ENCODE measurements at places on chromosomes 4 and X. TPM values are rescaled to one million over a fixed set of nuclear protein-coding genes. Genes with fewer than 3 reads are reported as not detected.

The CHM gene
- total RNA-seq = 10.3 TPM

The MUC7 gene
- not detected for total RNA-seq

The KLB gene
- not detected for total RNA-seq

The ELOVL6 gene
- 13.3 TPM for total RNA-seq

The PAGE4 gene
- total RNA-seq = not detected

The ABCB7 gene
- total RNA-seq = 36.8 TPM

The EXOC1L gene
- not detected for total RNA-seq

The TIMM8A gene
- total RNA-seq = 36.0 TPM

The RNF4 gene
- total RNA-seq = 94.5 TPM

DNA sequence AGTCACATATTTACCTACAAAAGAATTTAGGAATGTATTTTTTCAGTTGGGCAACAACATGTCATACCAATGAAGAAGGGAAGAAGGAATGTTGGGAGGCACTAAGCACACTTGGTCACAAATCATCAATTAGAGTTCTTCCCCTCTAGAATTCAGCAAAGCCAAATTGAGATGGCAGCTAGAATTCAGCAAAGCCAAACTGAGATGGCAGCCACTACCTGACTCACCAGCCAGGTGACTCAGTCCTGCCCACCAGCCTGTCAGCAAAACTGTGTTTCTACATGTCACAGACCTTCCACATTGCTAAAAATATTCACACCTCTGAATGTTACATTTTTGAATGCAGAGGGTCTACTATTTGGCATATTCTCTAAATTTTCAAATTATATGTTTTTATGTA is 63.2 kb upstream of the NOCT start:
- H3K4me3 ChIP-seq = no peak overlapping the region
- no peaks in the 10 kb centered on the region for H3K4me1 ChIP-seq
- peaks cover 3% of the 10 kb centered on the region for H3K27me3 ChIP-seq
- no peaks in the 10 kb centered on the region for H3K36me3 ChIP-seq
- no peak overlapping the region for H3K27ac ChIP-seq

- no peak overlapping the region for H3K27ac ChIP-seq
- no peak overlapping the region for H3K4me3 ChIP-seq
- DNase-seq = no peak
- no peaks in the 10 kb centered on the region for H3K4me1 ChIP-seq
Measured at GRCh38 chr4:20075248-20075871, 176.3 kb upstream of the SLIT2 start.

DNA sequence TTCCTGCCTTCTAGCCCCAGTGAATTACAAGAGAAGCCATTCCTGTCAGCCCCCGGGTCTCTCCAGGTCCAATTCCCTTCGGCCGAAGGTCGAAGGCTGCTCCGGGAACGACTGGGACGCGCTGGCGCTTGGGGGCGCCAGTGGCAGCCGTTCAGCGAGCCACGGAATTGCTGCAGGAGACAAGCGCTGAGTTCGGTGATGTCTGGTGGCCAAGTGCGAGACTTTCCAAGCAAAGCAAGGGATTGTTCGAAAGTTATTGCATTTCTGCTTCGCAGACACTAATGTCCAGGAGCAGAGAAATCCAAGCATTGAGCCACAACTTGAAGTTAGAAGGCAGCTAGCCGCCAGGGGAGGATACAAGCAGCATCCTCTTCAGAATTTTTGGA is 1.1 kb upstream of the DKK2 start:
- H3K27me3 ChIP-seq = peaks cover 72% of the 10 kb centered on the region
- H3K4me1 ChIP-seq = peaks cover 28% of the 10 kb centered on the region
- H3K36me3 ChIP-seq = peaks cover 2% of the 10 kb centered on the region
- H3K4me3 ChIP-seq = no peak overlapping the region
- DNase-seq = no peak

GRCh38 chrX:136200466-136200865 is 50.7 kb downstream of the MAP7D3 start:
- H3K27me3 ChIP-seq = no peaks in the 10 kb centered on the region
- H3K27ac ChIP-seq = no peak overlapping the region
- no peak overlapping the region for H3K4me3 ChIP-seq
- H3K36me3 ChIP-seq = no peaks in the 10 kb centered on the region
- peaks cover 17% of the 10 kb centered on the region for H3K4me1 ChIP-seq
- DNase-seq = no peak

- no peaks in the 10 kb centered on the region for H3K36me3 ChIP-seq
- no peaks in the 10 kb centered on the region for H3K4me1 ChIP-seq
- DNase-seq = no peak
- H3K4me3 ChIP-seq = no peak overlapping the region
- no peak overlapping the region for H3K27ac ChIP-seq
Measured at GRCh38 chr4:188434643-188435042, 295.4 kb downstream of the TRIML1 start.

GRCh38 chr4:173717581-173717980 is 187.6 kb upstream of the HAND2 start:
- H3K4me1 ChIP-seq = no peaks in the 10 kb centered on the region
- no peak for DNase-seq
- no peak overlapping the region for H3K27ac ChIP-seq
- no peaks in the 10 kb centered on the region for H3K27me3 ChIP-seq

DNA sequence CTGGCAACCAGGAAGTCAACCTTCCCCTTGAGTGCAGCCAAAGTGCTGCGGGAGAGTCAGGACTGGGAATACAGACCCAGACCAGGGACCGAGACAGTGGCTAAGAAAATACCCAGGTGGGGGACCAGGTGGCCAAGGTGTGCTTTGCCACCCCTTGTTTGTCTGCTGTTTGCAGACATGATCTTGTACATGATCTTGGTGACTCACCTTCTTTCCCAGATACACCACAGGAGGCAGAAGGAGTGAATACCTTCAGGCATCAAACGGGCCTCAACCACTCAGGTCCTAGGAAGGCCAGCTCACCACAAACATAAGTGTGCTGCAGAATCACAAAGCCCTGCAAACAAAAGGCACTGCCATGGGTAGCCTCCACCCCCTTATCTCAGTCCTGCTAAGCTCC is 62.0 kb downstream of the CNGA2 start:
- no peak overlapping the region for H3K27ac ChIP-seq
- no peak overlapping the region for H3K4me3 ChIP-seq
- H3K27me3 ChIP-seq = peaks cover 3% of the 10 kb centered on the region
- no peaks in the 10 kb centered on the region for H3K4me1 ChIP-seq
- DNase-seq = no peak

DNA sequence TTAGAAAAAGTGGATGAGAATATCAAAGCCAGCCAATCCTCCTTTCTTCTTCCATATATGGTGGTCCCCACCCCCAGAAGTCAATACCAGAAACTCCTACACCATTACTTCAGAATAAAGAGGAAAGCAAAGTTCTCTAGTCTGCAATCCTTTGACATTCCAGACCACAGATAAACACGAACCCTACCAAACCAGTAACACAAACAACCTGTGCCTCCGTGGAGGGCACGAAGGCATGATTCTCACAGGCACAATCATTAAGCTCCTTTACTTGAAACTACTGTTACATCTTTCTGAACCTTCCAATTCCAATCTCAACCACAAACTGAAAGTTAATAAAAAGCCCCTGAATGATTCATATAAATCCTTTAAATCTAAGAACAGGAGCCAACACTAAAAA is 16.3 kb downstream of the MAML3 start:
- no peak for DNase-seq
- no peaks in the 10 kb centered on the region for H3K27me3 ChIP-seq
- peaks cover 5% of the 10 kb centered on the region for H3K36me3 ChIP-seq
- H3K27ac ChIP-seq = peak overlapping the region; percentile 2
- H3K4me1 ChIP-seq = peaks cover 32% of the 10 kb centered on the region

- H3K27me3 ChIP-seq = no peaks in the 10 kb centered on the region
- H3K36me3 ChIP-seq = peaks cover 4% of the 10 kb centered on the region
- H3K4me3 ChIP-seq = no peak overlapping the region
Measured at GRCh38 chr4:139682741-139683151, 17.1 kb downstream of the MGST2 start.

- peaks cover 22% of the 10 kb centered on the region for H3K36me3 ChIP-seq
- H3K4me3 ChIP-seq = no peak overlapping the region
- peaks cover 16% of the 10 kb centered on the region for H3K4me1 ChIP-seq
- DNase-seq = no peak
Measured at GRCh38 chrX:139881572-139881971, 51.3 kb downstream of the ATP11C start.

GRCh38 chr4:70778888-70779422 is 57.2 kb downstream of the RUFY3 start:
- no peak overlapping the region for H3K27ac ChIP-seq
- DNase-seq = no peak
- peaks cover 3% of the 10 kb centered on the region for H3K36me3 ChIP-seq
- no peak overlapping the region for H3K4me3 ChIP-seq
- H3K4me1 ChIP-seq = no peaks in the 10 kb centered on the region

- no peaks in the 10 kb centered on the region for H3K27me3 ChIP-seq
- peaks cover 81% of the 10 kb centered on the region for H3K4me1 ChIP-seq
- no peak for DNase-seq
- H3K4me3 ChIP-seq = peak overlapping the region; percentile 74
- H3K36me3 ChIP-seq = peaks cover 36% of the 10 kb centered on the region
- peak overlapping the region; percentile 98 for H3K27ac ChIP-seq
Measured at GRCh38 chr4:108139089-108139488, 29.6 kb downstream of the LEF1 start.

DNA sequence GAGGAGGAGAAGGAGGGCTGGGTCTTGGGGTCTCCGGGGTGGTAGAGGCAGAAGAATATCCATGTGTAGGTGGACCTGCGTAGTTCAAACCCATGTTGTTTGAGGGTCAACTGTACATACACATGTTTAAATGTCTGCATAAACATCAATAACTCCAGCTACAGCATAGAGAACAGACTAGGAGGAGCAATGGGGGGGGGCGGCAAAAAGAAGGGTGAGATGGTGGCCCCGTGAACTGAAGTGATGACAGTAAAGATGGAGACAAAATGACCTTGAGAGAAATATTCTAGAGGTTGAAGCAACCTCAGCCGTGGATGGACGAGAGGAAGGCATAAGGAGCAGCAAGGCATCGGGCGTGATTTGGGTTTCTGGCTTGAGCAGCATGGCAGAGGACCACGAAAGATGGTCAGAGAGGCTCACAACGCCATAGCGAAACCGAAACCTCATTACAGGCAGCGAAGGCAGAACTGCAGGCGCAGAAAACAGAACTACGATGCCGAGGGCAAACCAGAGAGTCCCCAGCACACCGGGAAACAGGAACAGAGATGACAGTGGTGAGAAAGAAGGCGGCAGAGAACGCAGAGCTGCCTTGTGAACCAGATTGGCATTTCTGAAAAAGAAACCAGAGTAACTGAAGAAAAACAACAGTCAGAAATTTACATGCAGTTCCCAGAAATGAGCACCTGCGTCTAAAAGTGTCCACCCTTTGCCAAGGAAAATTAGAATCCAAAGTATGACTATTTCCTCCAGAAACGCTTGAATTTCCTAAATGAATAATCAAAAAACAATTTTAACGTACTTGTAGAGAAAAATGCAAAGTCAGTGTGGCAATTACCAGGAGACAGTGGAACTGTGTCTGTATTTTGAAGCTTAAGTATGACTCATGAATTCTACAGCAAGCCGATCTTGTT is 50.3 kb upstream of the ENPP6 start:
- H3K4me1 ChIP-seq = peaks cover 57% of the 10 kb centered on the region
- H3K27me3 ChIP-seq = peaks cover 4% of the 10 kb centered on the region
- DNase-seq = peak; percentile 82
- peak overlapping the region; percentile 67 for H3K4me3 ChIP-seq
- peak overlapping the region; percentile 95 for H3K27ac ChIP-seq

DNA sequence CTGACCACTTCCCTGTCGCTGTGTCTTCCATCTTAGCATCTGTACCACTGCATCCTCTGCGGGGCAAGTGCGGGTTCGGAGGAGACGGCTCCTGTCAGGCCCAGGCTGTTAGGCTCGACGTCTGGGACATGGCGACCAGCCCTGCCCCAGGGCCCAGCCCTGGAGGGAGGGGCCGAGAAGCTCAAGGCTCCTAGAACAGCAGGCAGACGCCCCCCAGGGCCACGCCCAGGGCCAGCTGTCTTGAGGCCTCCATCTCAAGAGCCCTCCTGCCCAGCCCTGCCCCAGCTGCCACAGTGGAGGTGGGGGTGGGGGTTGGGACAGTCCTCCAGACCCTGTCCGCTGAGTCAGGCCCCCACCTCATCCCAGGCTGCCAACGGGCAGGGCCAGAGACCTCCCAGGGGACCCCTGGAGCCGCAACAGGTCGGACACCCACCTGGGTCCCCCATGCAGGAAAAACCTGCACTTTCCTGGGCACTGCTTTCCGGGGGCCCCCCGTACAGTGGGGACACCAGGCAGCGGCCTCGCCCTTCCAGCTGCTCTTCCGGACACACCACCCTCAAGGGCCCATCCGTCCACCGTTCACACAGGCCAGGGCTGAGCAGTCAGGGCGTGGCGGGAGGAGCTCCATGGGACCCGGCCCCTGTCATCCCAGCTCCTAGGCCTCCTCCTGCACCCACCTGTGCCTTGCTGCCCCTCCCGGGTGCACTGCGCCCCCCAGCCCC is 83.1 kb downstream of the FAM53A start:
- no peak overlapping the region for H3K27ac ChIP-seq
- no peaks in the 10 kb centered on the region for H3K27me3 ChIP-seq
- H3K4me3 ChIP-seq = no peak overlapping the region
- H3K4me1 ChIP-seq = peaks cover 16% of the 10 kb centered on the region
- H3K36me3 ChIP-seq = no peaks in the 10 kb centered on the region

DNA sequence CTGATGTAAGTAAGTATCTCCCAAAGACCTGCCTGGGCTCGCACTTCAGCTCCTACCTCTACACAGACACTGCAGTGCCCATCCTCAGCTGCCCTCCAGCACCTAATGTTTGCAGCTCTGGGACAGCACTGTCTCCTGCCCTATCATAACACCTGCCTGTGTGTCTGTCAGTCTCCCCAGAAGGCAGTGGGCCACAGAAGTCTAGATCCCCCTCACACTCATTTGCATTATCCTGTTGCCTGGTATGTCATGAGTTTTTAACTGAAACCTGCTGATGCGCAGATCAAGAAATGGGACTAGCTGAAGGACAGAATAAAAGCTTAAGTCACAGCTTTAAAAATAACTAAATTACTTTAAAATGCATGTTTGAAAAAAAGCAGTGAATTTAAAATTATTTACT is 43.0 kb downstream of the LRP2BP start:
- peaks cover 29% of the 10 kb centered on the region for H3K36me3 ChIP-seq
- no peaks in the 10 kb centered on the region for H3K27me3 ChIP-seq
- H3K27ac ChIP-seq = no peak overlapping the region
- H3K4me3 ChIP-seq = no peak overlapping the region

DNA sequence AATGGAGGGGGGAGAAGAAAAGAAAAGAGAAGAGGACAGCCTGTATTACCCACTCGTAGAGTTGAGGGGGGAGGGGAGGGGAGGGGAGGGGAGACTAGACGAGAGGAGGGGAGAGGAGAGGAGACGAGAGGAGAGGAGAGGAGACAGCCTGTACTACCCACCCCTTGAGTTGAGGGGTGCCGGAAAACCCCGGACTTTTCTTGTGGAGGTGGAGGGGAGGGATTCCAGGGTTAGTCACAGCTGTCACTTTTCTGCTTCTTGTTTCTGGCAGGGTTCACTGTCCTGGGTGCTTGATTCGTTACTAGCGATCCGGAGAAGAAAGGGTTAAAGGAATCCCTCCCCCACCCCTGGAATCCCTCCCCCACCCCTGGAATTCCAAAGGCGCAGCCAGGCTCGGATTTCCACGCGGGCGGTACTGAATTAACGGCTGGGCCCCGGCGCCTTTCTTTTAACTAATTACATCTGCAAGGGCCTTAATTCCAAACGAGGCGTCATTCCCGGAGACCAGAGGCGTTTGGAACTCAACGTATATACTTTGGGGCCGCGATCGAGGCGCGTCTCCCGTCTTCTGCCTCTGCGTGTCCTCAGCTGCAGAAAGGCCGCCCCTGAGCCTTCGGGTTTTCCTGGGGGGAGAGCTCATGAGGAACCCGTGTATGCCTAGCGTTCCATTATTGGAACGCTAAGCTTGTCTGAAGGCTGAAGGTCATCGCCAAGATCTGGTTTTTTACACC is 20.1 kb upstream of the CSF2RA start:
- H3K27ac ChIP-seq = no peak overlapping the region
- H3K27me3 ChIP-seq = peaks cover 10% of the 10 kb centered on the region
- no peaks in the 10 kb centered on the region for H3K36me3 ChIP-seq
- peaks cover 10% of the 10 kb centered on the region for H3K4me1 ChIP-seq
